WERI-Rb-1 (cell line): ENCODE measurements at places on chromosomes 2 and 18.

DNA sequence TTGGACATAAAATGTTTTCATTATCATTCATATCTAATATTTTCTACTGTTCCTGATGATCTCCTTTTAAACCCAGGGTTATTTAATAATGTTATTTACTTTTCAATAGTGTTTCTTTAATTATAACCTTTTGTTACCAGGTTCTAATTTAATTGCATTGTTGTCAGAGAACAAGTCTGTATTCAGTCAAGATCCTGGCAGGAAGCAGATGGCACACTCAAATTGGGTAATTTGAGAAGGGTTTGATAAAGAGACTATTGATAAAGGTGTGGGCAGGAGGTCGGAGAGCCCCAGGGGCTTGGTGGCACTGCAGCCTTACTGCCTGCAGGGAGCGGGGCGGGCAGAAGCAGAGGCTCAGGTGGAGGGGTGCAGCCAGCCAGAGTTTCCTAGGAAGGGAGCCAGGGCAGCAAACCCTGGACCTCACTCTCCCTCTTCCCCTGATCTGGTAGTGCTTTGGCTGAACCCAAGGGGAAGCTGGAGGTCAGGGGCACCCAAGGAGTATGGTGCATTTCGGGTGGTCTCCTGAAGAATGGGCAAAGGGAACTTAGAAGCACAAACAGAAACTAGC is 2.3 kb upstream of the KIF1A start:
- no peak for DNase-seq

DNA sequence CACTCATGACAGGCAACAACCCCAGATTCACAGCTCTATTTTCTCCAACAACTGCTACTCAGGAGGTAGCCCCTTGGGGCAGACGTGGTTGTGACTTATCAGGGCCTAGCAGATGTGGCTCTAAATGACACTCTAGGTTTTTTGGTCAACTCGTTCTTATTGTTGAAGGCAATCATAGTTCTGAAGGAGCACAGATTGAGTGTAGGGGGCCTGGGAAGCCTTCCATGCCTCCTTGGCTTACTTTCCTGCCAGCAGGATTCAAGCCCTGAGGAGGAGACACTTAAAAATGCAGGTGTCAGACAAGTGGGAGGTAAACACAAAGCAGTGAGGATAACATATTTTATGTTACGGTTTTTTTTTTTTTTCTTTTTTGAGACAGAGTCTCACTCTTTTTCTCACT is 23.5 kb upstream of the SUCLG1 start:
- DNase-seq = no peak

- DNase-seq = no peak
These were observed 106.6 kb upstream of the STON1 start for GRCh38 chr2:48423376-48423775.

- no peak for DNase-seq
These were observed 33.9 kb downstream of the ACOXL start for GRCh38 chr2:110766291-110766690.

GRCh38 chr2:219687272-219687671 is 59.8 kb downstream of the SLC4A3 start:
- DNase-seq = no peak

DNA sequence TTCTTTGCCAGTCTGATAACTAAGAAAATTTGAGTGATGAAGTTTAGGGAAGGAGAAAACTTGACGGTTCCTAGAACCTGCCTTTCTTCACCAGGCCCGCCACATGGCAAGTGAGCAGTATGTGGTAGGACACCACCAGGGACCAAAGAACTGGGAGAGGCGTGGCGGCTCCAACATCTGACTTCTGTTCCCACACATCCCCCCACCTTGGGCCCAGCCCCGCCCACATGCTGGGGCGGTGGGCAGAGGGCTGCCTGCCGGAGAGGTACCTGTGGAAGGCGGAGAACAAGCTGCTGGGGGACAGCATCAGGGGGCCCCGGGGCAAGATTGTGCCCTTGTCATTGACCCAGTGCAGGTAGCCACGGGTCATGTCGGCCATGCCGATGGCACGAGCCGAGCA is 75.0 kb downstream of the EMILIN2 start:
- DNase-seq = no peak

DNA sequence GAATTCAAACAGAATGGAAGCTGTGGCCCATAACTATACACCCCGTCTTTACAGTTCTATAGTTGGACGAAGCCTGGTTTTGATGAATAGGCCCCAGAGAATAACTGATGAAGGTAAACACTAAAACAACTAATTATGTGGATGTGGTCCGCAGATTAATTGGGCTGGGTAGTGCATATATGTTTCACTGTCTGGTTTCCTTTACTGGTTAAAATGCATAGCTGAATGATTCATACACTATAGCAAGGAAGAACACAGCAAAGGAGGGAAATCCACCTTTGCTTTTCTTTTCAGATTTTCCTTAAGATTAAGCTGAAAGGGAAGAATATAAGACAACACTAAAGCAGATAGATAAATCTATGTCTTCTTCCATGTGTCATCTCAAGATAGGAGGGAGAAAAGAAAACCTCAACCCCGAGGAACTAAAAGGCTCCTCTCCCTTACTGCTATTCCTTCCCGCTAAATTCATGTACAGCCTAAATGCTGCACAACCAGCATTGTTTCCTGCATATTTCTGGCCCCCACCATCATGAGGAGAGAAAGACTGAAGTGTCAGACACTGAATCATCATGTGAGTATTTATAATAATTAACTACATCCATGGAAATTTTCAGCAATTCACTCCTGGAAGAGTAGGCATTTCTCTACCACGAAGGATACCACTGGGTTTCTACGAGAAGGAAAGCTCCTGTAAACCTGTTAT is 297.1 kb upstream of the CCDC68 start:
- DNase-seq = no peak

DNA sequence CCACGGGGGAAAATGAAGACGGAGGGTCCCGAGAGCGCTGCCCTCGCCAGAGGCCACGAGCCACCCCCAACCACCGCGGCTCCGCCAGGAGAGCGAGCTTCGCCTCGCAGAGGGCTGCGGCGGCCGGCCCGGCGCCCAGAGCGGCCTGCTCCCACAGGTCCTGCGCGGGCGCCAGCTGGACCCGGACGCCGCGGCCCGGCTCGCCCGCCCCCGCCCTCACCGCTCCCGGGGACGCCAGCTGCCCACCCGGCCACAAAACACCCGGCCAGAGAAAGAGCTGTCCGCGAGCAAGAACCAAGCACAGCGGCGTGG is 709 bp downstream of the PTPN2 start:
- DNase-seq = no peak

- DNase-seq = no peak
These were observed 14.2 kb downstream of the IDH1 start for GRCh38 chr2:208240619-208241209.

GRCh38 chr2:219133976-219134375 is 26.6 kb downstream of the NHEJ1 start:
- no peak for DNase-seq

DNA sequence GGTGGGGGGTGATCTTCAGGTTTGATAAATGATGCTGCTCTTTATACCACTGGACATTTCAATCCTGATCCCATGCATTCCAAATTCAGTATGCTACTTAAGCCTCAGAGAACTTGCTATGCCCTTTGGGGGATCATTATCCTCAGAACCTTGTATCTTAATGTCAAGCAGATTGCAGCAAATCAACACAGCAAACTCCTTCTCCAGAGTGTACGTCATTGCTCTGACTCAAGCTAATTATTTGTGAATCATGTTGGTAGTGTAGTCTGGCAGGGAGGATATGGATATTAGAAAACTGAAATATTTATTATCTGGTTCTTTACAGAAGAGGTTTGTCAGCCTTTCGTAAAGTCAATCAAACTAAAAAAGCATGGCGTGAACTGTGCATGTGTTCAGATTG is 562.5 kb upstream of the FAM98A start:
- DNase-seq = no peak
